Stimulated activated CD4-positive, alpha-beta T cell treated with anti-CD3 and anti-CD28 coated beads, TNF-alpha, amount 100 ng/mL, for 1 hour (primary cell): ENCODE measurements at places on chromosomes 3 and 15.

DNA sequence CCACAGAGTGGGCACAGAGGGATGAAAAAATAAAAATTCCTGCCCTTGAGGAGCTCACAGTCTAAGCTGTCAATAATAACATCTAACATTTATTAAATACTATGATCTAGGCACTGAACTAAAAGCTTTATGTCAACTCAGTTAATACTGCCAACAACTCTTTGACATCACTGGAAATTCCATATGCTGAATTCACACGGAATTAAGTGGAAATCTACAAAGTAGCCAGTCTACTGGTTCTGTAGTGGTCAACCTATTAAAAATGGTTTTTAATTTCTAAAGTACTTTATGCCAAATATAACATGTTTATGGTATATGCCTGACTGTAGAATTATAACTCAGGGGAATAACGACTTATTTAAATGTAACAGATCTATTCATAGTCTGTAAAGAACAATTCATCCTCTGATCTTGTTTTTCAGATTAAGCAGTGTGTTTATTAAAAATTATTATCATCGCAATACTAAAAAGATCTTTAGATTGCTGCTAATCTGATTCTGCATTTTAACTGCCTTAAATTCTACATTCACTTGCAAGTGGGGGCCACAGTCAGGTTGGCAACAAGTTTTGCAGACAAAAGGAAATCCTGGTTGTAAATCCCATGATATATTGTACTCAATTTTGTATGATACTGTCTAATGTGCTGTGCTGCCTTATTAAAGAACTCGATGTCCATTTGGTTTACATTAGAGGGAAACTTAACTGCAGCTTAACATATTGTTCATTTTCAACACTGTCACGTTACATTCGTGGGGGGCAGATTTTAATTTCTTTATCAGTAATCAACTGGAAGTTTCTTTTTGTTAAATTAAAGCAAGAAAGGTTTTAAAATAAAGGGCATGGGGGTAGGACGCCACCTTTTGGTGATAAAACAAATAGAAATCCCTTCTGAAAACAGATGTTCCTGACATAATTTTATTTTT is 2.6 kb upstream of the FOXP1 start:
- DNase-seq = no peak

DNA sequence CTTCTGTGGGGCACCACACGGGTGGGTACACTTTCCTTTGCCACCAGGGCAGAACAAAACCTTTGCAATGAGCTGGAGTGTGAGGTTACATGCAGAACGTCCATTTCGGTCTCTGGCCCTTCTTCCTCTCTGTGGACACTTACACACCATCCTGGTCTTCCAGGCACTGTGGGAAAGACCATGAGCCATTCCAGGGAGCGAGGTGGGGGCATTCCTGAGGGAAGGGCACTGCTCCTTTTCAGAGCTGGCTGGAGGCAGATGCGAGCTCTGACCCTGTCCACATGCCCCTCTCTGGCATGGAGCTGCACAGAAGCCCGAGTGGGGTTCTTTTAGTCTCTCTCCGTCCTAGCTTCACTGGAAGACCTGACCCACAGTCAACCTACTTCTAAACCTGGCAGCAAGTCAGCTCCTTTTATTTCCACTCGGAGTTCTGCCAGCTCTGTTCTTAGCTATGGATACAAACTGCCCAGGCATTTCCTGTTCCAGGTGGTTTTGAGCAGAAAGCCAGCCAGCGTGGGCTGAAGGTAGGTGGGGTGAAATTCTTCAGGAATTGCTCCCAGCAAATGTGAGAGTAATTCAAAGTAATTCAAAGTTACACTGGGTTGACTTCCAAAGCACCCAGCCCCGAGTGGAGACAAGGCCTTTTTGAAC is 281.4 kb downstream of the ADAMTS17 start:
- DNase-seq = no peak

- no peak for DNase-seq
Measured at GRCh38 chr3:83928903-83929302, 1029.9 kb upstream of the CADM2 start.

GRCh38 chr15:41568350-41569017 is 9.5 kb downstream of the TYRO3 start:
- DNase-seq = no peak

- DNase-seq = no peak
Measured at GRCh38 chr3:60622349-60622748, 628.9 kb downstream of the FHIT start.

DNA sequence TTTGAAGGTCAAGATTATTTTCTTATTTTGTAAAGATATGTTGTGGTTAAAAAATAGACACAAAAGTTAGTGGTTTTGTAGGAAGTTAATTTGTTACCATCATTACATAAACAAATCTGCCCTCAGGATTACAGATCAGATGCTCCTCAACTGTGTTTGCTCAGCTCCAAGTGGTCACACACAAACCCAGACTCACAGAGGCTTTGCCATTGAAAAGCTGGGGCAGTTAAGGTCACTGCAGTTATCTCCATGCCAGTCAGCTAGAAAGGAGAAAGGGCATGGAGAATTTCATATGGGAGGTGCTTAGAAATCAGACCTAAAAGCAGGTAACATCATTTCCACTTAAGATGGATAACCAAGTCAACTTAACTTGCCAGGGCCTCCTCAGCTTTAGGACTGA is 825.7 kb upstream of the GBE1 start:
- no peak for DNase-seq

DNA sequence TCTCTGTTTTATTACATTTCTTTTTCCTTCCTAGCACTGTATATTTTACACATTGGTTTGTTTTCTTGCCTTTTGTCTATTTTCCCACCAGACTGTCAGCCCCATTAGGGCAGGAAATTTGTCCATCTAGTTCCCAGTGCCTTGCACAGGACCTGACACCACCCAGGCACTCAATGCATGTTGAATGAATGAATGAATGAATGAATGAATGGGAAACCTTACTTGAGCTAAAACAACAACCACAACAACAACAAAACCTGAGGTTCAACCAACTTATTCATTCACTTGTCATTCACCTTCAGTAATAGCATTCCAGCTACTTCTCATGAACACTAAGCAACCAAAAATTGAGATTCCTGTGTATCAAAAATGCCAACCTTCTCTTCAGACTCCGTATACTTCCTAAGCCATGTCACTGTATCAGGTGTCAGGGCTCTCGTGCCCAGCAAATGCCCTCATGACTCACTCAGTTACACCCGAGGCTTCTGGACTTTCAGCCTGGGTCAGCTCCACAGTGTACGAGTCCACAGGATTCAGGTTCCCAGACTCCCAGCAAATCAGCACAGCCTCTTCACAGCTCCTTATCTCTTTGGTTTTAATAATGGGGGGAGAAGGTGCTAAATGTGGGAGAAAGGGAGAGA is 37.3 kb downstream of the FSD2 start:
- DNase-seq = no peak

DNA sequence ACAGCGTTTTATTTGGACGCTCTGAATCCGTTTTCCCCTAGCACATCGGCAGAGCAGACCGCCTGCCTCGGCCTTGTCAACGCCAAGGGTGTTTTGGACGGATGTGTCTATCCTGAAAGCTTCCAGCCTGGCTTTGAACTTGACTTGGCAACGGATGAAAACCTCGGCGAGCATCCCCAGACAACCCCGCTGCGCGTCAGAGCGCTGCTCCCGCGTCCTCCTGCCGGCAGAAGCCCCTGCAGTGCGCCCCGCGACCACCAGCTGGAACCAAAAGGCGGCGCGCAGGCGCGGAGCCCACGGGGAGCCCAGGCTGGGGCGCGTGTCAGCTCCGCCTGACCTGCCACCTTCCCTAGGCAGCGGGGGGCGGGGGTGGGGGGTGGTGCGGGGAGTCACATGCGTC is 26.2 kb upstream of the ARL8B start:
- no peak for DNase-seq

GRCh38 chr3:177931346-177931745 is 604.9 kb upstream of the KCNMB2 start:
- no peak for DNase-seq

DNA sequence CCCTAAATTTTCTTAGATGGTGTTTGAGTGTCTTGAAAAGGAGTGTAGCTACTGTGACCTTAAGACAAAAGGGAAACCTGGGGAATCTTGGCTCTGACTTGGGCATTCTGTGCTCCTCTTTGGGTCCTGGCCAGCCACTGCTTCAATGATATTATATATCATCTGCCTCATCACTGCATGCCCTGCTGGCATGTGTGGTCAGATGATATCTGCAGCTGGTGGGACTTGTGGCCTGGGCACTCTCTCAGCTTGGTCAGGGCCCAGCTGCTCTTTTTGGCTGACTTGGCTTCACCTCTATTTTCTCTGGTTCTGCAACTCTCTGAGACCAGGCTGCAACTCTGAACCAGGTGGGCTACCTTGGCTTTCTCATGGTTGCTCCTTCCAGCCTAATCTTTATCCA is 446.1 kb upstream of the RARB start:
- no peak for DNase-seq

- DNase-seq = no peak
Measured at GRCh38 chr15:41813426-41813825, 14.5 kb upstream of the JMJD7 start.

GRCh38 chr15:87732976-87733375 is 523.6 kb downstream of the NTRK3 start:
- no peak for DNase-seq

- DNase-seq = no peak
Measured at GRCh38 chr3:4416961-4417360, 50.1 kb downstream of the SUMF1 start.

GRCh38 chr3:138782755-138783154 is 52.0 kb downstream of the PIK3CB start:
- no peak for DNase-seq

- no peak for DNase-seq
Measured at GRCh38 chr15:95953032-95953431, 377.5 kb upstream of the NR2F2 start.

GRCh38 chr3:317012-317411 is 120.4 kb downstream of the CHL1 start:
- no peak for DNase-seq
